ENCODE measurements at places on chromosomes 12 and 14.

GRCh38 chr14:69695322-69696203 is 71.4 kb upstream of the SRSF5 start:
- DNase-seq: no peak

DNA sequence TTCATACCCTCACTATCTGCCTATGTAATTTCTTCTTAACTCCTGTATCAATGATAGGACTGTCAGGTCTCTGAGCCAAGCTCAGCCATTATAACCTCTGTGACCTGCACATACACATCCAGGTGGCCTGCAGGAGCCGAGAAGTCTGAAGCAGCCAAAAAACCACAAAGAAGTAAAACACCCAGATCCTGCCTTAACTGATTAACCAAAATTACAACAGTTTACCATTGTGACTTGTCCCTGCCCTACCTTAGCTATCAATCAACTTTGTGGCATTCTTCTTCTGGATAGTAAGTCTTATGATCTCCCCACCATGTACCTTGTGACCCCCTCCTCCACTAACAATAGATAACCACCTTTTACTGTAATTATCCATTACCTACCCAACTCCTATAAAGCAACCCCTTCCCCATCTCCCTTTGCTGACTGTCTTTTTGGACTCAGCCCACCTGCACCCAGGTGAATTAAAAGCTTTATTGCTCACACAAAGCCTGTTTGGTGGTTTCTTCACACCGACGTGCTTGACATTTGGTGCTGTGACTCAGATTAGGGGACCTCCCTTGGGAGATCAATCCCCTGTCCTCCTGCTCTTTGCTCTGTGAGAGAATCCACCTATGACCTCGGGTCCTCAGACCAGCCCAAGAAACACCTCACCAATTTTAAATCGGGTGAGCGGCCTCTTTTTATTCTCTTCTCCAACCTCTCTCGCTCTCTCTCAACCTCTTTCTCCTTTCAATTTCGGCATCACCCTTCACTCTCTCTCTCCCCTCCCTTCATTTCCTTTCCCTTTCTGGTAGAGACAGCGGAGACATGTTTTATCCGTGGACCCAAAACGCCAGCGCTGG is 11.5 kb upstream of the LGMN start:
- no peak for DNase-seq

GRCh38 chr12:127962303-127962702 is 304.7 kb upstream of the TMEM132C start:
- DNase-seq: no peak

GRCh38 chr14:68877993-68878575 is 85.2 kb upstream of the ZFP36L1 start:
- no peak for DNase-seq

- DNase-seq: no peak
Measured at GRCh38 chr14:24411443-24412389, 12.9 kb downstream of the NYNRIN start.

GRCh38 chr12:131494216-131494615 is 216.7 kb upstream of the SFSWAP start:
- DNase-seq: no peak

GRCh38 chr12:120720234-120720986 is 5.2 kb upstream of the ACADS start:
- DNase-seq: no peak

GRCh38 chr12:40832668-40833067 is 140.4 kb downstream of the CNTN1 start:
- DNase-seq: no peak

DNA sequence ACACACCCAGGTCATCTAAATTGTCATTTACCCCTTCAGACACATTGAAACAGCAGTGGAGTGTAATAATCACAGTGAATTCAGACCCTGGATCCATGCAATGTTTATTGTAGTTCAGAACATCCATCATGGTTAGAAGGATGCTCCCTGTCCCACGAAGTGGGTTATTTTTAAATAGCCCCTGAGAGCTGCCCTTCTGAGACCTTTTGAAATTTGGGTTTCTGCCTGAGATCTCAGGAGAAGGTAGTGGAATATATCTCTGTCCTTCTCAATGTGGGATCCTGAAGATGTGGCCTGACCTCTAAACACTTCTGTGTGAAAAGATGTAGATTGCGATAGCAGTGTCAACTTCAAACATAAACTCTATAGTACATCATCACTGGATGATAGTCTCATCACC is 1080.6 kb downstream of the TMEM121 start:
- DNase-seq: no peak

DNA sequence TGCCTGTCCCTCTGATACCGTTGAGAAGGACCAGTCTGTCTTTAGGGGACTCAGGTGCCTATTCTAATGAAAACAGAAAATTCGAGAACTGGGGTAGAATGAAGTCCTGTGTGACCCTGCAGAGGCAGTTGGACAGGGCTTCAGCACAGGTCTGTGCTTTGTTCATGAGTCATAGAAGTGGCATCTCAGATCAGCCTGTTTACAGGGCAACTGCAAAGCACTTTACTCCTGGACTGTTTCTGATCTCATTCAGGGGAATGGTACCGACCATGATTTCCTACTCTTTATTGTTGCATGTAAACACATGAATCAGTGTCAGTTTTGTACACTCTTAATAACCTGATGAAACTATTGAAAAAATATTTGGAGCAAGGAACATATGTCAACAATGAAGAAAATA is 1517.0 kb downstream of the AACS start:
- DNase-seq: no peak

GRCh38 chr12:124055066-124055465 is 82.1 kb downstream of the ZNF664 start:
- DNase-seq: no peak

- no peak for DNase-seq
Measured at GRCh38 chr12:71546322-71546861, 106.8 kb downstream of the LGR5 start.

- no peak for DNase-seq
Measured at GRCh38 chr12:86723326-86723725, 467.1 kb upstream of the MGAT4C start.

- no peak for DNase-seq
Measured at GRCh38 chr12:94062796-94063635, 85.4 kb upstream of the PLXNC1 start.

GRCh38 chr14:71165121-71166031 is 258.1 kb downstream of the PCNX1 start:
- DNase-seq: no peak

- DNase-seq: no peak
Measured at GRCh38 chr12:68406134-68406576, 74.0 kb upstream of the MDM1 start.

GRCh38 chr12:76420222-76420621 is 72.0 kb upstream of the BBS10 start:
- DNase-seq: no peak

DNA sequence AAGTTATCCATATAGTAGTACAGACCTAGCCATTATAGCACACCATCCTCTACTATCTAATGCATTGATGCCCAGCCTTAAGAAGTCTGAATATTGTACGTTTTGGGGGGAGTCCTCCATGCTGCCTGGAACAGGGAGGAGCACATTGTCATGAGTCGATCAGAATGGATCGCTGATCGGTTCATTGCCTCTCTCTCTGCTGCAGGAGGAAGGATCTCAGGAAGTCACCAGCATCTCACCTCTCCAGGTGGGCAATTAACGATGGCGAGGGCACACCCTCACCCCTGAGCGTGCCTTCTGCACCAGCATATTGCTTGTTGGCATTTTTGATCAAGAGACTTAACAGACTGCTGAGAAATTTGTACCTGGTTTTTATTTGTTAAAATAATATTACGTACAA is 11.5 kb downstream of the CCND2 start:
- no peak for DNase-seq

GRCh38 chr14:37253905-37254304 is 56.2 kb downstream of the MIPOL1 start:
- DNase-seq: no peak

DNA sequence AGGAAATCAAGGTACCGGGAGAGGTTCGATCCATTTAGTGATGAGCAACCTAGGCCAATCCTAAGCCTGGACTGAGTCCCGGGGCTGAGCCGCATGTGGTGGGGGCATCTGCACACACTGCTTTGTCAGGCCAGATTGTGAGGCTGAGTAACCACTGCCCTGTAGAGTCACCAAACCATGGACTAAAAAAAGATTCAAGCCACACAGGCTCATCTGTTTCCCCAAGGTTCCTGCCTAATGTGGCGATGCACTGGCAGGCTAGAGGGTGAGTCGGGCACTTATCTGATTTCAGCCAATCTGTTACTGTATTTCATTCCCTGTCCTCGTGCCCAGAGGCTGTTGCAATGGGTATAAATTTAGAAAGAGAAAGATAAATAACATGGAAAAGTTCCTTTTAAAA is 140.8 kb downstream of the TTC7B start:
- no peak for DNase-seq

- no peak for DNase-seq
Measured at GRCh38 chr12:63353559-63353958, 202.6 kb upstream of the AVPR1A start.

DNA sequence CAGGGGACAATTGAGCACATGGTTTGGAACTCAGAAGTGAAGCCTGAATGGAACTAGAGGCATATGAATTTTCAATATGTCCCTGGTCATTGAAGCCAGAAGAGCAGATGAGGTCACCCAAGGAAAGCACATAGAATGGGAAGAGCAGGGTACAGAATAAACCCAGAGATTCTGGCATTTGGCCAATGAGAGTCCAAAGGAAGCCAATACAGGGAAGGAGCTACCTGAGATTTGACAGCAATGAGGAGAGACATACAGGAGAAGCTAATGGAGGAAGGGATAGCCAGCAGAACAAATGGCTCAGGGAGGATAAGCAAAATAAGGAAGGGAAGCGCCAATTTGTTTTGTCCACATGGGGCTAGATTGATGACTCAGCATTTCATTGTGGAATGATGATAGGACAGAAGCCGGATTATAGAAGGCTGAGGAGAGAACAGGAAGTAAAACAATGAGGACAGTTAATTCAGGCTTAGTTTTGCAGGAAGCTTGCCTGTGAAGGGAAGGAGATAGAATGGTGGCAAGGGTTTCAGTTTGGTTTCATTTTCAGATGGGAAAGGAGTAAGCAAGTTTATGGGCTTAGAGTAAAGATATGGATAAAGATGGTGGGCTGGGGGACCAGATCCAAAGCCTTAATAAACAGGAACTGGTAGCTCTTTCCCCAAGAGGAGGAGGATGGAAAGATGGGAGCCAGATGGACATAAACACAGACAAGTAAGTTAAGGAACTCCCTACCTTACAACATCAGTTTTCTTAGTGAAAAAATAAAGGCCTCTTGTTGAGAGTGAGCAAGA is 3.2 kb upstream of the SPTSSA start:
- no peak for DNase-seq

GRCh38 chr14:51576117-51576430 is 75.6 kb upstream of the FRMD6 start:
- no peak for DNase-seq

DNA sequence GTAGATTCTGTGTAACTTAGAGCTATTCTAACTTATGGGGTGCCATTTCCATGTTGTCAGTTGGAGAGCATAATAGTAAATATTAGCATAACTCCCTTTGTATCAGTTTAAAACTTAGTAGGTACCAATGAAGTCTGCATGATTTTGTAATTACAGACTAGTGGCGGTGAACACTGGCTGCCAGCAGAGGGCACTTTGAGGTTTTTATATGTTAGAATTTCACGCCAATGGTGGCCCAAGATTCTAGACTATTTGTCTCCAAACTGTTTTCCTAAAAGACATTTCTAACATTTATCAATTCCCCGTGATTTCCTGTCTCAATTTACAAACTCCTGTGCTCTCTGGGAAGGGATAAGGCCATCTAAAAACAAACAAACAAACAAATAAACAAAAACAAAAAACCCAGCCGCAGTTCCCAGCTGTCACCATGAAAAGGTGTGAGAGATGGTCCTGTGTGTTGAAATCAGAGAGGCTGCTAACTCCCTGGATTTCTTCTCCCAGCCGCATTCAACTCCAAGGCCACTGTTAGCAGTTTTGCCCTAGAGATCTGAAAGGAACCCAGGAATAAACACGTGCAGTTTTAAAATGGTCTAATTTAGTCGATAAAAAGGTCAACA is 57.6 kb downstream of the BRMS1L start:
- DNase-seq: no peak

GRCh38 chr14:35044939-35045797 is 904 bp upstream of the FAM177A1 start:
- DNase-seq: no peak

DNA sequence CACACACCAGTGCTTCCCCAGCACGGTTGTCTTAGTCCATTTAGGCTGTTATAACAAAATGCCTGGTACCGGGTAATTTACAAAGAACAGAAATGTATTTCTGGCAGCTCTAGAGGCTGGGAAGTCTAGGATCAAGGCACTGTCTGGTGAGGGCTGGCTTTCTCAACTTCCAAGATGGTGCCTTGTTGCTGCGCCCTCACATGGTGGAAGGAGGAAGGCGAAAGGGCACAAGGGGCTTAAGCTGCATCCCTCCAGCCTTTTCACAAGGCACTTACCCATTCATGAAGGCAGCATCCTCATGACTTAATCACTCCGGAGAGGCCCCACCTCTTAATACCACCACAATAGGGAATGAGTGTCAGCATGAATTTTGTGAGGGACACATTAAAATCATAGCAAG is 155.5 kb downstream of the SLC15A5 start:
- DNase-seq: no peak

DNA sequence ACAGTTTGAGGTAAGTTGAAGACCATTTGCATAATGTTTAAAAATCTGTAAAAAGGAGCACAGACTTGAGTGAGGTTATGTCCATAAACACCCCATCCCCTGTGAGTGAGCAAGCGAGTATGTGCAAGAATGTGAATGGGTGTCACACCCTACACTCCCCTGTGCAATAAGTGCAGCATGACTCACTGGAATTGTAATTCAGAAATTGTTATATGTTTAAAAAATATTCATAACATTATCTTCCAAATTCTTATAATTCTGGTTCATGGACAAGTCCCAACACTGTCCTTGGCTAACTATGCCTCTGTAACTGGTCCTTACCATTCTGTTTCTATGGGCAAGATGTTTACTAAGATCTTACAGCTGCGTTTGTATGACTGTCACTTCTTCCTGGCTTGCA is 207.8 kb upstream of the FAR2 start:
- no peak for DNase-seq

GRCh38 chr12:64618953-64619590 is 8.8 kb downstream of the RASSF3 start:
- DNase-seq: no peak

DNA sequence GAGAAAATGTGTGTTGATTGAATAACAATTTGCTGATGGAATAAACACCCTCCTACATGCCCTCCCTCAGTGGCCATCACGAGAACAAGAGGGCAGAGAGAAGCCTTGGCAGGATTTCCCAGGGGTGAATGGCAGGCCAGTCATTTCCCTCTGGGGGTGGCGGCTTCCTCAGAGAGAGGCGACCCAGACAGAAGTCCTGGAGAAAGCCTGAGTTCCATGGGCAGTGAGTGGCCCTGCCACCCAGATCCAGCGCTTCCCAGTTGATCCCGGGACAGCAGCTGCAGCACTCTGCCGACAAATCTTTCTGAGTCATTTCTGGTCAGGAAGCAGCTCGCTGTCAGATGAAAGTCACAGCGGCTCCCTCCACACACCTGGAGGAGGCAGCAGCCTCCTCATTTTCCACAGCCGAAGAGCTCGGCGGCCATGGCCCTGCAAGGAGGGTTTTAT is 123.0 kb downstream of the SCARB1 start:
- DNase-seq: no peak

- no peak for DNase-seq
Measured at GRCh38 chr12:230925-231671, 17.1 kb upstream of the SLC6A12 start.

Data from stimulated activated CD8-positive, alpha-beta memory T cell treated with anti-CD3 and anti-CD28 coated beads, Interleukin-4, amount 100 ng/mL, for 4 hours (primary cell).